ENCODE measurements at places on chromosomes 6 and 20.
A peak's percentile ranks its signal among the peaks of the same experiment; 100 is the strongest.

DNA sequence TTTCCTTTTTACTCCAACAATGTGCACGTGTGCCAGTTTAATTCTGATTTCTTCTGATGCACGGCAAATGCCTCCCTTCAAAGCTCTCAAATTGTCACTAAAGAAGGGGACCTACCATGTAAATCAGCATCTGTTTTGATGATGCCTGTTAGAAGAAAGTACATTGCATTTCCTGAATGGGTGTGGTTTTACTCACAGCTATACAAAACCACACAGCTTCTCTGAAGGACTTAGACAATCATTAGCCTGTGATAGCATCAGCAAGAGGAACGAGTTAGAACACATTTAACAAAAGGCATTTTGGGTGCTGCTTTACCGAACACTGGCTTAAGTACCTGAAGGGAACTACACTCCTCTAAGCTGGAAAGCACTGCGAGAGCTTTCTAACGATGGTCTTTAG is 109.4 kb downstream of the ATXN1 start:
- no peak for DNase-seq

- no peak for DNase-seq
Measured at GRCh38 chr6:157538168-157538567, 157.2 kb downstream of the ZDHHC14 start.

GRCh38 chr20:58690396-58691135 is 2.0 kb upstream of the NPEPL1 start:
- DNase-seq = peak; percentile 77

- no peak for DNase-seq
Measured at GRCh38 chr6:18551228-18551627, 164.1 kb downstream of the RNF144B start.

DNA sequence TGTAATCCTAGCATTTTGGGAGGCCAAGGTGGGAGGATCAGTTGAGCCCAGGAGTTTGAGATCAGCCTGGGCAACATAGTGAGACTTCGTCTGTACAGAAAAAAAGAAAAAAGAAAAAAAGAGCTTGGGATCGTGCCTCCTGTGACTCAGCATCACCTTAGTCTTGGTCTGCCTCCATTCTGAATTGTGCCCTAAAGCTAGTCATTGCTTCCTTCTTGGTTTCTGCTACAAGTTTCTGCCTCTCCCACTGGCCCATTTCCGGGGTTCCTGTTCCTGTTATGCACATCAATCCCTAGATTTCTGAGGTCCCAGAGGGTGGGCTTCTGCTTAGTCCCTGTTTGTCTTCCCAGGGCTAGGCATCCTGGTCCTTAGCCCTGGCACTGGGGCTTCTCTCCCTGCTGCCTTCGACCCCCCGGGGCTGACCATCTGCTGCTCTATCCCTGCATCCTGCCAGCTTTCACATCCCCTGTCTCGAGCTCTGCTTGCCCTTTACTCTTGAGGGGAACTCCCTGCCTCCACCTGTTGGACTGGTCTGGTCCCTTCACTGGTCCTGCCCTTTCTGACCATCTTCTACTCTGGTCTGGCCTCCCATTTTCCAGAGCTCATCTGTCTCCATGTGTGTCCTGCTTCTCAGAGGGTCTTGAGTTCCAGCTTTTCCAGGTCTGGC is 77.5 kb upstream of the ESR1 start:
- no peak for DNase-seq

GRCh38 chr6:142731611-142732010 is 213.4 kb downstream of the HIVEP2 start:
- no peak for DNase-seq

DNA sequence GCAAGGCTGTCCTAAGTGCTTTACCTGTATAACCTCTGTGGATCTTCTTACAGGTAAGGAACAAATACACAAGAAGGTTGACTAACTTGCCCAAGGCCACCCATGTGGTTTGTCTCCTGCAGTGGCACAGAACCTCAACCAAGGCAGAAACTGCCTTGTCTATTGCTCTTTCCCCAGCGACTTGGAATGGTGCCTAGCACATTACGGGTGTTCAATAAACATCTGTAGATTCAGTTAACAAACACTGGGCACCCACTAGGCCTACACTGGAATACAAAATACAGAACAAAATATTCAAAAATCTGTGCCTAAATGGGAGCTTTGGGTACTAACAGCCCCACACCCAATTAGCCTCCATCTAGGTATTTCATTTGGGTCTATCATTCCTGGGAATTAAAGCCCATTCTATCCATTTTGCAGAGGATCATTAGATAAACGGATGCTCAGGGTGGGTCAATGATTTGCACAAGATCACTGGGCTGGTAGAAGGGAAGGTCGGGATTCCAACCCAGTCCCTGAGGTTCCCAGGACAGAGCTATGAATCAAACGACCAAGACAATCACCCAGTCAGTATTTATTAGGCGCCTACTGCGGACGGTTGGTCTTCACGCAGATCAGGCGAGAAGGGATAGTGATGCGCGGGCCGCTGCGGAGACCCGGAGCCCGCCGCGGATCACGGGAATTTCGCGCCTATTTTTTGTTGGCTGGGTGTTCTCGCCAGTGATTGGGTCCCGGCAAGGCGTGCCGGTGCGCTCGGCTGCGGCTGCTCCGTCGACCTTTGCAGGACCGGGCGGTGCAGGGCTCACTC is at the start of gene STK35:
TSS of gene STK35 (plus strand) at position 771 of the 808 bp plus-strand sequence. CDS start 55 bp downstream, outside the sequence.
- DNase-seq = no peak

GRCh38 chr6:139640448-139640847 is 266.0 kb upstream of the CITED2 start:
- DNase-seq = no peak

GRCh38 chr20:63394069-63394919 is 33.1 kb upstream of the CHRNA4 start:
- no peak for DNase-seq

DNA sequence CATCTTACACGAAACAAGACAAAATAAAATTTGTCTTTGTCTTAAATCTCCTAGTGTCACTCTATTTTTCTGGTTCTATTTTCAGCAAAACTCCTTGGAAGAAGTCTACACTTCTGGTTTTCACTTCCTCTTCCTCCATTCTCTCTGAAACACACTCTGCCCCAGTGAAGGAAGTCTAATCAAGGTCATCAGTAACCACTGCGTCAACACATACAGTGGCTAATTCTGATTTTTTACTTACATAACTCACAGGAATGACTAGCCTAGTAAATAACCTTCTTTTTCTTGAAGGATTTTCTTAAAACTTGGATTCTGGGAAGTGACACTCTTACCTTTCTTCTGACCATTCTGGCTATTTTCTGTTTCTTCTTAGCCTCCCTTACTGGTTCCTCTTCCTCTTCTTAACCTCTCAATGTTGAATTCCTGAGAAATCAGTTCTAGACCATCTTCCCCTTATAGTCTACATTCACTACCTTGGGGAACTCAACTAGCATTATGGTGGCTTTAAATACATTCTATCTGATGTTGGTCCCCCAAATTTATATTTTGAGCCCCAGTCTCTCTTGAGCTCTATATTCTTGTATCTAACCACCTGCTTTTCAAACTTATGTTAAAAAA is 37.5 kb downstream of the AIG1 start:
- no peak for DNase-seq

DNA sequence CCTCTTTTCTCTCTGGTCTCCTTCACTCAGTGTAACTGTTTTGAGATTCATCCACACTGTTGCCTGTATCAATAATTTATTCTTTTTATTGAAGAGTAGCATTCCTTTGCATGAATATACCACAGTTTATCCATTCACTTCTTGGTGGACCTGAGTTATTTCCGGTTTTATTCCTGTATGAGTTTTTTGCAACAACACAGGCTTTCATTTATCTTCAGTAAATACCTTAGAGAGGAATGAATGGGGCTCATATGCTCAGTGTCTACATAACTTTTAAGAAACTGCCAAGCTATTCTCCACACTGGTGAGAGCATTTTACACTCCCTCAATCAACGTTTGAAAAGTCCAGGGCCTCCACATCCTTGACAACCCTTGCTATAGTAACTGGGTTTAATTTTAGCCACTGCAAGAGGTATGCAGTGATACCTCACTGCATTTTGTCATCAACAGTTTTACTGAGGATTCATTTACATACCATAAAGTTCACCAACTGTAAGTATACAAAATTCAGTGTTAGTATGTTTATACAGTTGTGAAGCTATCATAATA is 154.6 kb downstream of the PDE10A start:
- no peak for DNase-seq

DNA sequence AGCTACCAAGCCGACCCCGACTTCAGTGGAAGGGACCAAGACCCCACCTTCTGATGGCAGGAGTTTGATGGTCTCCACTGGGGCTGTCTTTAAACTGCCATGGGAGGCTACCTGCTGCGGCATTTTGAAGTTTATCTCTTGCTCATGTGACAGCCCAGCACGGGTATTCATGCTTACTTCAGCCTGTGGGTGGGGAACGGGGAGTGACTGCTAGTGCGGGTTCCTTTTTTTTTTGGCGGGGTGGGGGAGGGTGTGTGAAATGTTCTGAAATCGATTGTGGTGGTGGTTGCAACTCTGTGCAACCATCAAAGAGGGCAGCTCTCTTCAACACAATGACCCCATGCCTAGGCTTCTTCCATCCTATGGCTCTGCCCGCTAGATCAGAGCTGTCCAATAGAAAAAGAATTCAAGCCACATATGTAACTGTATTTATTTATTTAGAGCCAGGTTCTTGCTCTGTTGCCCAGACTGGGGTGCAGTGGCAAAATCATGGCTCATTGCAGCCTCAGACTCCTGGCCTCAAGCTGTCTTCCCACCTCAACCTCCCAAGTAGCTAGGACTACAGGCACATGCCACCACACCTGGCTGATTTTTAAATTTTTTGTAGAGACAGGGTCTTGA is 53.7 kb downstream of the PPP1R16B start:
- peak; percentile 58 for DNase-seq

GRCh38 chr6:147205690-147206600 is 1.7 kb downstream of the STXBP5 start:
- no peak for DNase-seq

GRCh38 chr6:30990422-30991086 is 7.0 kb downstream of the MUC21 start:
- DNase-seq = no peak

- no peak for DNase-seq
Measured at GRCh38 chr6:20533746-20534294, 437 bp upstream of the CDKAL1 start.

DNA sequence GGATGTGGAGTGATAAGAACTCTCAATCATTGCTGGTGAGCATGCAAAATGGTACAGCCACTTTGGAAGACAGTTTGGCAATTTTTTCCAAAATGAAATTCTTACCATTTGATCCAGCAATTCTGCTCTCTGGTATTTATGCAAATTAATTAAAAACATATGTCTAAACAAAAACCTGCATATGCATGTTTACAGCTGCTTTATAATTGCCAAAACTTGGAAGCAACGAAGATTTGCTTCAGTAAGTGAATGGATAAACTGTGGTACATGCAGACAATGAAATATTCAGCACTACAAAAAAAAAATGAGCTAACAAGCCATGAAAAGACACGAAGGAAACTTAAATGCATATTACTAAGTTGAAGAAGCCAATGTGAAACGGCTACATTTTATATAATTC is 55.5 kb upstream of the SMLR1 start:
- no peak for DNase-seq

DNA sequence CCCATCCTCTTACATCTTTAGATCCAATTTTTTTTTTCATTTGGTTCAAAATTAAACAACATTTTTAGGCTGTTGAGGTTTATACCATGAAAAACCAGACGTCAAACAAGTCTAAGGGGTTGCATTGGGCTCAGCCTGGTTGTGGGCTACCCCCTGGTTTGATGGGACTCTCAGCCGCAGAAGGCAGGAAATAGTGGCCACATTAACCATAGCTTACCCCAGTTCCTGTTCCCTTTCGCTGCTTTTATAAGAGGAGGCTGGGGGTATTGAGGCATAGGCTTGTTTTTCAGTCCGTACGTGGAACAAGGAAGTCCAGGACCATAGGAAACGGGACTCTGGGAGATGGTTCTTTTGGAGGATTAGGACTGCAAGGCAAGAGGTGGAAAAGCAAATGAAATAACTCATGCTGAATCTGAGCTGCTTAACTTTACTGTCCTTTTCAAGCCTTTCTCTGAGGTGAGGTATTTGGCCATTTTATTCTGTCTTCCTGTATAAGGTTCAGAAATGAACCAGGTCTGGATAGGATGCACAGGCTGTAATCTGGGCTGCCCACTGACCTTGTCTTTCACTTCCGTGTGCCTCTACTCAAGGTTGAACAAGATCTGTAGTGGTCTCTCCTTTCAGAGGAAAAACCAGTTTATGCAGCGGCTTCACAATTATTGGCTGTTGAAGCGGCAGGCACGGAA is 7.7 kb downstream of the BRPF3 start:
- no peak for DNase-seq

- no peak for DNase-seq
Measured at GRCh38 chr6:35209081-35209480, 4.7 kb upstream of the SCUBE3 start.

- no peak for DNase-seq
Measured at GRCh38 chr6:73180763-73181619, 44.3 kb downstream of the KHDC1L start.

- DNase-seq = no peak
Measured at GRCh38 chr6:10177704-10178103, 237.2 kb downstream of the TFAP2A start.

GRCh38 chr6:151482290-151482689 is 11.5 kb upstream of the CCDC170 start:
- no peak for DNase-seq

DNA sequence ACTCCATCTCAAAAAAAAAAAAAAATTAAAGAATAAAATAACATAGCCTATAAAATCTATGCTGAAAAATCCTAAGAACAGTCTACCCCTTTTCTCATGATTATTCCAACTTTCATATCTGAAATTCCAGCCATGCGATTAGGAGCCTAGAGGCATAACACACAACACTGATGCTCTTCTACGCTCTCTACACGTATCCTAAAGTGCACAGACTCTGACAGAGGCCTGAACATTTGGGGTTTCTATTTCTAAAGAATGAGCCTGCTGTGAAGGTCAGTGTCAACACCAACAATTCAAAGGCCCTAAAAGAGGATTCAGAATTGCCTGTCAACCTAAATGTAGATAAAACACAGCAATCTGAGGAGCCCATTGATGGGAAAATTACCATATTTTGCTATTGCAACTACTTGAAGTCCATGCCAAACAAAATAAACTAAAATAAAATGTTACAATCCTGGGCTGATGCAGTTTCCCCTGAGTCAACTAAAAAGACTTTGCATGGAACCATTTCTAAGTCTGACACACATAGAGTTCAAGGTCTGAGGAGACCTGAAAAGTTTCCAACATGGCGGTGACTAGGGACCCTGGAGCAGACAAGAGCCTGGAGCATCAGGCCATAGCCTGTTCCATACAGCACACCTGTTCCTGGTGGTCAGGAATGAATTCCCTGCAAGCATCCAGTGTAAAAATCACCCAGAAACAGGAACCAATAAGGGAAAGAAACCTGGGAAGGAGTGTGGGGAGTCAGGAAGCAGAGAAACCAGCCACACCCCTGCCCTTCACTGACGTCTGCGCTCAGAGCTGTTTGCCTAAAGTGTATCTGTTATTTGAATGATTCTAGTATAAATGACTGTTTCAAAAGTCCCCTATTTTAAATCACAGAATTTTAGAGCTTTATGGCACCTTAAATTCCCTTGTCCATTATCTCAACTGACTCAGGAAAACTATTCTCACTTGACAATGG is 11.8 kb downstream of the NINL start:
- no peak for DNase-seq

- DNase-seq = peak; percentile 24
Measured at GRCh38 chr6:4574007-4574406, 202.2 kb upstream of the CDYL start.

GRCh38 chr20:45921337-45922189 is 9.6 kb upstream of the PLTP start:
- no peak for DNase-seq
